Breast epithelium (tissue), 4 donors: ENCODE measurements at places on chromosomes 5 and 9. TPM values are rescaled to one million over a fixed set of nuclear protein-coding genes. Genes with fewer than 3 reads are reported as not detected.

Gene GLRA1
- total RNA-seq = not detected

DNA sequence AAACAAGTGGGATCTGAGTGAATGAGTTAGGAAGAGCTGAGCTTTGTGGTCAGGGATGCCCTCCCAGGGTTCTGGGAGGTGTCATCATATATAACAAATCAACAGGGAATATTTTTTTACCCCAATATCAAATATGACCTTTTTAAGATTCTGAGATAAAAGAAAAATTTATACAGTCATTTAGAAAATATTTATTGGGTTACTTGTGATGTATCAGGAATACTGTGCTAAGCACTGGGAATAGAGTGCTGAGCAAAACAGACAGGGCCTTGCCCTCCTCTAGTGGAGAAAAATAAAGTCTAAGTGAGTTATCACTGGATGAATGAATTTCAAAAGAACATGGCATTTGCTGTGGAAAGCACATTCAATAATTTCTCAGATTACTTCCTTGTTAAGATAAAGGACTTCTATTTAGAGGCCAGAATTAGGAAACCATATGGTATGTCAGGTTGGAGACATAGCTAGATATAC lies 102.9 kb downstream of the BOD1 start:
- H3K4me3 ChIP-seq = no peak overlapping the region
- no peaks in the 10 kb centered on the region for H3K36me3 ChIP-seq
- no peak for DNase-seq
- no peak overlapping the region for H3K27ac ChIP-seq
- no peaks in the 10 kb centered on the region for H3K27me3 ChIP-seq

- no peak overlapping the region for H3K27ac ChIP-seq
- no peaks in the 10 kb centered on the region for H3K36me3 ChIP-seq
- no peaks in the 10 kb centered on the region for H3K27me3 ChIP-seq
- no peak overlapping the region for H3K4me3 ChIP-seq
- DNase-seq = no peak
- no peaks in the 10 kb centered on the region for H3K4me1 ChIP-seq
Observed at GRCh38 chr5:175123542-175123941, 320.4 kb downstream of the DRD1 start.

- no peaks in the 10 kb centered on the region for H3K36me3 ChIP-seq
- no peak overlapping the region for H3K4me3 ChIP-seq
- peaks cover 7% of the 10 kb centered on the region for H3K4me1 ChIP-seq
Observed at GRCh38 chr5:172113036-172113435, 75.0 kb downstream of the STK10 start.

- H3K4me1 ChIP-seq = no peaks in the 10 kb centered on the region
- H3K27ac ChIP-seq = no peak overlapping the region
- H3K36me3 ChIP-seq = no peaks in the 10 kb centered on the region
Observed at GRCh38 chr5:16558984-16559629, 57.7 kb downstream of the RETREG1 start.

- H3K4me1 ChIP-seq = no peaks in the 10 kb centered on the region
- H3K36me3 ChIP-seq = no peaks in the 10 kb centered on the region
- H3K4me3 ChIP-seq = no peak overlapping the region
- H3K27ac ChIP-seq = no peak overlapping the region
- DNase-seq = no peak
Observed at GRCh38 chr5:154984946-154985516, 28.5 kb upstream of the KIF4B start.

- H3K4me3 ChIP-seq = no peak overlapping the region
- DNase-seq = no peak
- no peaks in the 10 kb centered on the region for H3K36me3 ChIP-seq
- H3K4me1 ChIP-seq = no peaks in the 10 kb centered on the region
- H3K27me3 ChIP-seq = no peaks in the 10 kb centered on the region
Observed at GRCh38 chr9:89461265-89461664, 36.6 kb downstream of the SEMA4D start.
